Endothelial cell of umbilical vein (primary cell): ENCODE measurements at places on chromosomes 3 and 15. TPM values are rescaled to one million over a fixed set of nuclear protein-coding genes. Genes with fewer than 3 reads are reported as not detected.
A peak's percentile ranks its signal among the peaks of the same experiment; 100 is the strongest.

GRCh38 chr15:62868507-62868906, 174.0 kb upstream of the TPM1 start:
- H3K27me3 ChIP-seq = no peaks in the 10 kb centered on the region
- no peaks in the 10 kb centered on the region for H3K36me3 ChIP-seq
- H3K27ac ChIP-seq = no peak overlapping the region
- H3K4me3 ChIP-seq = no peak overlapping the region

DNA sequence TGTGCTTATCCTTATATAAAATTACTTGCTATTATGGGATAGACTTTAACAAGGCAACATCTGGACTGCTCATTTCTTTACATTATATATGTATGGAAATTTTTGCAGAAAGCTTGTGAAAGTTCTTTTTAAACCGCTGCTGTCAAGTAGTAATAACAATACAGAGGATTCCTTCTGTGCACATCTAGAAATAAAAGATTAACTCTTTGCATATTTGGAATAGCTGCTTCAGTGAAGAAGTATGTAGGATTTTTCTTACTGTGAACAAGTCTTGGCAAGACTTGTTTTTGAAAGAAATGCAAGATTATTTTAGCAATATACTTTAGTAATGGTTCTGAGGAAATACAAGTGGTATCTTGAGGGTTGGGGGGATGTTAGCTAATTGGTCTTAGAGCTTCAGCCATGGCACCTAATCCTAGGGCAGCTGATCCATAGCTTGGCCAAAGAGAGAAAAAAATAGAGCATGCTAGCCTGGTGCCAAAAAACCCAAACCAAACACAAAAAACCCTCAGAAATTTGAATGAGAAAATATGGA, 4.3 kb downstream of the PRKCI start:
- H3K36me3 ChIP-seq = no peaks in the 10 kb centered on the region
- no peaks in the 10 kb centered on the region for H3K27me3 ChIP-seq
- peaks cover 10% of the 10 kb centered on the region for H3K4me1 ChIP-seq
- no peak for DNase-seq
- no peak overlapping the region for H3K27ac ChIP-seq
- H3K4me3 ChIP-seq = no peak overlapping the region

GRCh38 chr3:14130230-14130629, 5.4 kb downstream of the TMEM43 start:
- no peak overlapping the region for H3K4me3 ChIP-seq
- peaks cover 8% of the 10 kb centered on the region for H3K36me3 ChIP-seq
- no peak for DNase-seq
- H3K27me3 ChIP-seq = no peaks in the 10 kb centered on the region
- no peak overlapping the region for H3K27ac ChIP-seq

- no peak for DNase-seq
- H3K4me3 ChIP-seq = no peak overlapping the region
- no peak overlapping the region for H3K27ac ChIP-seq
- H3K36me3 ChIP-seq = no peaks in the 10 kb centered on the region
These were observed 82.9 kb downstream of the ARRDC4 start for GRCh38 chr15:98043160-98044014.

DNA sequence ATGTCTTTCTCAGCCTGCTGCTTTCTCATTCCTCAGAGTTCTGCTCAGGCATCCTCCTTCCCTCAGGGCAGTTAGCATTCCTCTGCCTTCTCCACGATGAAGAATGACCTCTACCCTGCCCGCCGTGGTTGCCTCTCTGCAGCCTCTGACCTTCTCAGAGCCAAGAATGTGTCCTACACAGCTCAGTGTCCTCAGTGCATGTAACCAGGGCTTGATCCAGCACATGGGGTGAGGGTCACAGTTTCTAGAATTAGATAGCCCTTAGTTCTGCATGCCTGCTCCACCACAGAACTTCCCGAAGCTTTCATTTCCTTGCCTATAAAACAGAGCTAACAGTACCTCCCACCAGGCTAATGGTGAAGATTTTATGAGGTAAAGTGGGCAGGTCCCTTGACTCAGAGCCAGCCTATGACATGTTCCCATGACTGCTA, 182.1 kb downstream of the CLSTN2 start:
- H3K36me3 ChIP-seq = no peaks in the 10 kb centered on the region
- DNase-seq = no peak
- no peak overlapping the region for H3K4me3 ChIP-seq
- no peak overlapping the region for H3K27ac ChIP-seq
- H3K4me1 ChIP-seq = no peaks in the 10 kb centered on the region
- H3K27me3 ChIP-seq = no peaks in the 10 kb centered on the region

GRCh38 chr15:48572823-48573222, 72.7 kb downstream of the FBN1 start:
- no peak for DNase-seq
- H3K4me1 ChIP-seq = peaks cover 4% of the 10 kb centered on the region
- no peak overlapping the region for H3K27ac ChIP-seq

- no peak overlapping the region for H3K27ac ChIP-seq
- no peaks in the 10 kb centered on the region for H3K27me3 ChIP-seq
- no peaks in the 10 kb centered on the region for H3K4me1 ChIP-seq
- peaks cover 3% of the 10 kb centered on the region for H3K36me3 ChIP-seq
These were observed 83.6 kb downstream of the SMAD6 start for GRCh38 chr15:66785637-66786036.

- H3K27ac ChIP-seq = no peak overlapping the region
- H3K4me3 ChIP-seq = no peak overlapping the region
- no peak for DNase-seq
- peaks cover 12% of the 10 kb centered on the region for H3K27me3 ChIP-seq
These were observed 22.0 kb upstream of the C3orf22 start for GRCh38 chr3:126580746-126581145.

DNA sequence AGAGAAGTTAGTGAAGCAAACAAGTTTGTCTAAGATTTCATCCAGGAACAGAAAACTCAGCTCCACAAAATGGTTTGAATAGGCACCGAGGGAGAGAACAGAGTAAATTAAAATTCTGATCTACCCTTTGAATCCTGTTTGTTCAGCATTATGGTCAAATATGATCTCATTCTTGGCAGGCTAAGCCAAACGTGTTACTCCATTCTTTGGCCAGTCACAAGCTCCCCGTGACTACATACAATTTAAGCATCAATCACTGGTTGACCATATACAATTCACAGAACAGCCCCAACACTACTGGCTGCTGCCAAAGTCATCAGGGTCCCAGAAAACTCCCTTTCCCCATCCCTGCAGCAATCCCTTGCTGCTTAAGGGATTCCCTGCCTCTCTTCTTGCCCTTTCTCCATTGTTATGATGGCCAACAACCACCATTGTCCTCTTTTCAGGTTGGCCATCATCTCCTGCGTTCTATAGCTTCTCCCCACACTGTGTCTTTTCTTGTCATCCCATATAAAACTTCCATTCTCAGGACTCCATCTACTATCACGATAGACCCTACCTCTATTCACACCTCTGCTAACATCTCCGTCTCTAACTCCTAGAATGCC, 46.3 kb downstream of the GOLIM4 start:
- H3K4me1 ChIP-seq = no peaks in the 10 kb centered on the region
- no peaks in the 10 kb centered on the region for H3K27me3 ChIP-seq
- no peaks in the 10 kb centered on the region for H3K36me3 ChIP-seq

- H3K4me3 ChIP-seq = no peak overlapping the region
- no peaks in the 10 kb centered on the region for H3K4me1 ChIP-seq
- H3K27ac ChIP-seq = no peak overlapping the region
- H3K36me3 ChIP-seq = no peaks in the 10 kb centered on the region
- H3K27me3 ChIP-seq = no peaks in the 10 kb centered on the region
These were observed 107.9 kb downstream of the STAC start for GRCh38 chr3:36488077-36488789.

DNA sequence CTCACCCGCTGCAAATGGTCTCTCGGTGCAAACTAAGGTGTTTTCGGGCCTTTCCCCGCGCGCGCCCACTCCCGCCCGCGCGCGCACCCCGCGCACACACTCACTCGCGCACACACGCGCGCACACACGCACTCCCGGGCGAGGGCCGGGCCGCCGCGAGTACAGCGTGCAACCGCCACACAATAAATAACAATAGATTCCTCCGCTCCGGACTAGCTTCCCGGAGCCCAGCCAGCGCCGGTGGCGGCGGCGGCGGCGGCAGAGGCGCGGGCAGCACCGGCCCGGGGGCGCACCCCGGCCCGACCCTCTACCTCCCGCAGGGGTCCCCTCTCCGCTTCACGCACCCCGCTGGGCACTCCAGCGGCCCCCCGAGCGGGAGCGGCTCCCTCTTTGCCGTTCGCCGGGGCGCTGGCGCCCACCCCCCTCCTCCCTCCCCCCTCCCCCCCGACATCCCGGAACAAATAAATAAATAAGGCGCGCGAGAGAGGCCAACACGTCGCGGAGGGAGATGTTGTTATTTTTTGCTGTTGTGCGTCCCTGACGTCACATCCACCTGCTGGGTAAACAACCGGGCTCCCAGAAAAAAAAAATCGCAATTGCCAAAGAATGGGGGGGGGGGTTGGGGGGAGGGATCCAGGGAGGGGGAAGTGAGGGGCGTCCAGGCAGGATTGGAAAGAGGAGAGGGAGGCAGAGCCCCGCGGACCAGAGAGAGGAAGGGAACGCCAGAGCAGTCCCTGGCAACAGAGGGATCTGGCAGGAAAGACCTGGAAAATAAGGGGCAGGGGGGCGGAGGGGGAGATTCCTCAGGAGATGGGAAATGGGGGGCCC, at the start of gene FOXP1:
TSS of gene FOXP1 (minus strand) at position 163 of the 828 bp plus-strand sequence. CDS start 385,347 bp downstream, outside the sequence.
- H3K4me3 ChIP-seq = peak within 1 kb of the TSS; percentile 91
- H3K27ac ChIP-seq = peak within 1 kb of the TSS; percentile 78
- no peaks in the 10 kb centered on the region for H3K36me3 ChIP-seq
- H3K27me3 ChIP-seq = no peaks in the 10 kb centered on the region
- H3K4me1 ChIP-seq = peaks cover 42% of the 10 kb centered on the region

DNA sequence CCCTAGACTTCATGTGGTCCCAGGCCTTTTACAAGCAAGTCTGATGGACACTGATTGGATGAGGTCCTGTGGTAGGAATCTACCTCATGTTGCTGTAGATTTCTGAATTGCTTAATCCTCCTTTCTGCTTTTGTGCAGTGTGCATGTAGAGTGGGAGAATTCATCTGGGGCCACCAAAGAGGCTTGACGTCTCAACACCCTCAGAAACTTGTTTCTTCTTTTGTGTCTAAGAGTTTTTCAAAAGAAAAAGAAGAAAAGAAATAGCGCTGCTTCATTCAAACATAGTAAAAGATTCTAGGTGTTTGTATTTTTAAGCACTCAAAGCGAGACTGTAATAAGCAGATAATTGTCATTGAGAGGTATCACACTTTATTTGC, 46.2 kb downstream of the NR1D2 start:
- H3K27me3 ChIP-seq = no peaks in the 10 kb centered on the region
- H3K36me3 ChIP-seq = no peaks in the 10 kb centered on the region
- no peak overlapping the region for H3K27ac ChIP-seq
- H3K4me1 ChIP-seq = peaks cover 21% of the 10 kb centered on the region
- DNase-seq = no peak

Gene CPEB1
- not detected in 2 replicates for polyA plus RNA-seq

Gene UNC45A
- polyA plus RNA-seq = 103 and 111 TPM in 2 replicates

Gene SLC27A2
- polyA plus RNA-seq = not detected in 2 replicates
